ENCODE measurements at places on chromosomes 16 and 17.

DNA sequence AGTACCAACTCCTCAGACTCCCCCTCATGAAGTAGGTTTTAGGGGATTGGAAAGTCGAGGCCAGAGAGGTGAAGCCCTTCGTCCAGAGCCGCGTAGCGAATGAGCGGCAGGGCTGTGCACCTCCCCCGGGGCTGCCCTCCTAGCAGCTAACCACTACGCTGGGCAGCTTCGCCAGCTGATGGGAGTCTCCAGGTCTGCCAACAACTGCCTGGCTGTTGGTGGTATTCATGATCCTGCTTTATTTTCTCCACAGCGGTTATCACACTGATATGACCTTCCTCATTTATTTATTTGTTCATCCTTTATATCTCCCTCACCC, 773 bp upstream of the NETO2 start:
- no peak for DNase-seq

GRCh38 chr16:70573451-70574121, 50.0 kb downstream of the SF3B3 start:
- DNase-seq = no peak

DNA sequence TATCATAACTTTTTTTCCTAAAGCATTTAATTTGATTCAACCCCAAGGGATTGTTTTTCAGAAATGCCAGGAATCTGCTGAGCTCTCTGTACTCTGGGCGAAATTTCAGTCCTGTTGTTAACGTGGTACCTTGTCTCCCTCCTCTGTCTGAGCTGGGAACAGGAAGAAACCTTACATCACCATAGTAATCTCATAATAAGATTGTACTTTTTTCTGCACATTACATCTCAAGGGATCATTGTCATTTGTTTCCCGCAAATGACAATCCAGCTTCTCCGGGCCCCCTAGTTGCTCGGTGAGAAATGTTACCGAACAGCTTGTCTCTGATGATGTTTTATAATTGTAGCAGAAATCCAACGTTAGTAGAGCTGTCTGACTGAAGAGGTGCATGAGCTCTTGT, 152.7 kb upstream of the ERCC4 start:
- DNase-seq = no peak

DNA sequence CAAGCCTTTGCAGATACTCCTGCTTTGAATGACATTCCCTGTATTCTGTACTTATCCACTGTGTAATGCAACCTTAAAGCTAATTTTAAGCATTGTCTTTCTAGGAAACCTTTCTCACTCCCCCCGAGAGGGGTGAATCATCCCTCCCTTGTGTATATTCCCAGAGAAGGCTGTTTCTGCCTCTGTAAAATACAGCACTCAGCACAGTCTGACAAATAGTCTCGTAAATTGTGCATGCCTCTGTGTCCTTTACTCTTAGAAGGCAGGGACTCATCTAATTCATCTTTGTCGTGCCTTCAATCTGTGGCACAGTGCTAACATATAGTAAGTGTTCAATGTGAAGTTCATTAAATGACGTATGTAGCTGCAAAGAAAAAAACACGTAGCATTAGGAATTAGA, 200.7 kb downstream of the CA10 start:
- no peak for DNase-seq

GRCh38 chr17:31527606-31528005, 136.1 kb downstream of the RAB11FIP4 start:
- no peak for DNase-seq
